Islet precursor cell (in vitro differentiated cells): ENCODE measurements at places on chromosomes 7 and 10.
A peak's percentile ranks its signal among the peaks of the same experiment; 100 is the strongest.

DNA sequence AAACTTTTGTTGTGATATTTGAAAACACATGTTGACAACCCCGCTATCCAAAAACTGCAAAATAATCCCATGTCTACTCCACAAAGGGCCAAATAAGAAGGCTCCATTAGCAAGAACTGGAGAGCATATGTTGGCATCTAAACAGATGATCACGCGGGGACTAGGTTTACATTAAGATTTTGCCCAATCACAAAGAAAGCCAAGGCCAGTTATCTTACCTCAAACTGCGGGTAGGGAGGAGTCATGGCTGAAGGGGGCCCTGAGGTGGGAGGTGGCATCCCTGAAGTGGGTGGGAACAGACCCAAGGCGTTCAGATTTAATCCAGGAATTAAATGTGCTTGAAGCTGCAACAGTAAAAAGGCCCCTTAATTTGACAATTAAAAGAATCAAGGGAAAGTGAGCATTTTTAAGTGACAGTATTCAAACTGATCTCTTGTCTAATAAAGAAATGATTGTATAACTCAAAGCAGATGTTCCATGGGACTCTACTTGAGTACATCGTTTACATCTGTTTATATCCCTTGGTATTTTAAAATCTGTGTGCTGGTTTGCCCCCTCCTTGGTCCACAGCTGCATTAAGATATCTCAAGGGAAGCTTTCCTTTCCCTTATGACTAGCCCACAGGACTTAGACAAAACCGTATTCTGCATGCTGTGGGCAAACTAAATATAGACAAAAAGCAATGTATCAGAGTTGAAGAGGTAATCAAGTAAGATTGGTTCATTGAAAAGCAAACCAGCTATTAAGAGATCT is 42.9 kb downstream of the MALSU1 start:
- DNase-seq = no peak

- no peak for DNase-seq
Observed at GRCh38 chr10:75408509-75408875, 6.9 kb upstream of the ZNF503 start.

DNA sequence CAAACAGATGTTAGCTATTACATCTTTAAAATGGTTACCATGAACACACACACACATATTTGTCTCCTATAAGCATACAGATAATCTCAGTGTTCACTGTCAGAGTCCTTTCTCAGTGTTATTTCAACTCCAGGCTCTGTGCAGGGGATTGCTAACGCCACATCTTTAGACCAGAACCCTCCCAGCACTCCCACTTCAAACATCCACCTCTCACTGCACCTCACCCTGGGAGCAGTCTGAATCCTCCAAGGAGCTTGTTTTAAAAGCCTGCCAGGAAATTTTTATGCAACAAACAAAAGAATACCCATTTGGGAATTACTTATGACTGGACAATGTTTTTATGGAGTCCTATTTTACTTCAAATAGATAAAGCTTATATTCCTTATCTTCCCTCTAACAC is 107.4 kb downstream of the PARD3 start:
- DNase-seq = no peak

DNA sequence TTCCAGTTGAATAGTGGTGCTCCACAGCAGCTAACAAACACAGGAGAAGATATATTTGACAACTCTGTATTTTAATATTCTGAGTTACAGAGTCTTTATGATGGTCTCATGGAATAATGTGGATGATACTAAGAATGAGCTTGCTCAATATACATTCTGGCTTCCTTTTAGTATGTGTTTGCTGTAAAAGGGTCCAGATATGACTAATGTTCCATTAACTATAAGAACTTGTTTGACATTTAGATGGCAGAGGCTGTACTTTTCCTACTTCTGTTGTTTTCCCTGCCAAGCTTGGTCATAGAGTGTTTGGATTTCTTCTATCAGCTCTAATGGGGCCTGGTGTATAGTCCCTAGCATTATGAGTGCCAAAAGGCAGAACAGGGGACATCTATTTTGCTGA is 61.5 kb upstream of the GPR22 start:
- DNase-seq = no peak

DNA sequence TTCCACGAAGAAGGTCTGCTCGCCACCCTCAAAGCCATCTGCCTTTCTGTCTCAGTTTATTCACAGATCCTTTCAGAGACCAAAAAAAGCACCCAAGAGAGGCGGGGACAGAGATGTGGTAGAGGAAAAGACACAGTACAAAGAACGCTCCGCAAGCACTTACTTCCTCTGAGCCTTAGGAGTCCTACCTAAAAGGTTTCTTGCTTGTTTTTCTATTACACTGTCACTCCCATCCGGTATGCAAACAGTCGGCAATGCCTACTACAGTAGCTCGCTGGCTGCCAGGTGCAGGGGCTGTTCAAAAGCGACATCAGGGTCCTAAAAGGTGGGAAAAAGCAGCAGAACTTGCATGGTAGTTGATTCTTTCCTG is 816 bp downstream of the TECPR1 start:
- DNase-seq = no peak

DNA sequence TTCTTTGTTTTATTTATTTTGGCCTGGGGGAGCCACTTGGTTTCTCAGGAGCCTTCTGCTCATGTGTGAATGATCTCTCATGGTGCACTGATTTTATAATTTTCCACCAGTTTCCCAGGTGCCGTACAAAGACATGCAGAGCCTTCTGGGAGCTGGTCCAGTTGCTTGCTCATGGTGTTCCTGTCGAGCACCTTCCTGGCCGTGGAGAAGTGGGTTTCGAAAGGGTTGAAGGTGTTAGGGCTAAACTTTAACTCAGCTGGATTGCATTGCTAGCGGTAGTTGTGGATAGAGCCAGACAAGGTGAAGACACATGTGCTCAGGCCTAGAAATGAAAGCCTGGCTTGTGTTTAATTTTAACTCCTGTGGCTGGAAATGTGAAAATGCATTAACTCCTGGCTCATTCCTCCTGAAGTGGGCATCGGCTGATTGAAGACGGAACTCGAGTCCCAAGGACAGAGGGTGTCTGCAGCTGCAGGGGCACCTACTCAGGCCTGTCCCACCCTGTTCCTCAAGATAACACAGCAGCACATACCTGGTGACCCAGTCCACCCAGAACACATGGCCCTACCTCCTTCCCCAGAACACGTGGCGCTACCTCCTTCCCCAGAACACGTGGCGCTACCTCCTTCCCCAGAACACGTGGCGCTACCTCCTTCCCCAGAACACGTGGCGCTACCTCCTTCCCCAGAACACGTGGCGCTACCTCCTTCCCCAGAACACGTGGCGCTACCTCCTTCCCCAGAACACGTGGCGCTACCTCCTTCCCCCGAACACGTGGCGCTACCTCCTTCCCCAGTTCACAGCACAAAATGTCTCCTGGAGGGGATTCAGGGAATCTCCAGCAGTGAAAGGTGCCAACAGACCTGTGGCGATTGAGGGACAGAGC is 133.2 kb downstream of the WDR37 start:
- no peak for DNase-seq

DNA sequence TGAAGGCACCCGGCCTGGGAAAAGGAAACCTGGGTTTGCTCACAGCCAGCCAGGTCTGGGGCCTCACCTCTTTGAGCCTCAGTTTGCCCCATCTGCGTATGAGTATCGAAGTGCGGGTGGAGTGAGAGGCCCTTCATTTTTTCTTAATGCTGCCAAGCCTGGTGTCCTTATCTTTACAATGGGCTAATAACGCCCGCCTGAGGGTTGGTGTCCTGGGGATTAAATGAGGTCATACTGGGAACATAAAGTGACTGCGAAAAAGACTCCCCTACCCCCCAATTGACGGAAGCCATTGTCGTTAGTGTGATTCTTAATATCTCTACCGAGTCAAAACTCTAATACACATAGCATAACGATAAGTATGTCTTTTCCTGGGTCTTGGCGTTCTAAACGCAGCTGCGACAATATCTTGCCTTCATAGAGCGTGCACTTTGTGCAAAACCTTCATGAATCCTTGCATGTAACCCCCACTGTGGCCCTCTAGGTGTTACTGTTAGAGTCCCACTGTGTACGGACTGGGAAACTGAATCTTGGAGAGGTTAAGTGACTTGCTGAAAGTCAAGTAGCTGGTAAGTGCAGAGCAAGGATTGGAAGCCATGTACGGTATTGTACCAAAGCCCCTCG is 11.4 kb upstream of the GRB10 start:
- DNase-seq = no peak

DNA sequence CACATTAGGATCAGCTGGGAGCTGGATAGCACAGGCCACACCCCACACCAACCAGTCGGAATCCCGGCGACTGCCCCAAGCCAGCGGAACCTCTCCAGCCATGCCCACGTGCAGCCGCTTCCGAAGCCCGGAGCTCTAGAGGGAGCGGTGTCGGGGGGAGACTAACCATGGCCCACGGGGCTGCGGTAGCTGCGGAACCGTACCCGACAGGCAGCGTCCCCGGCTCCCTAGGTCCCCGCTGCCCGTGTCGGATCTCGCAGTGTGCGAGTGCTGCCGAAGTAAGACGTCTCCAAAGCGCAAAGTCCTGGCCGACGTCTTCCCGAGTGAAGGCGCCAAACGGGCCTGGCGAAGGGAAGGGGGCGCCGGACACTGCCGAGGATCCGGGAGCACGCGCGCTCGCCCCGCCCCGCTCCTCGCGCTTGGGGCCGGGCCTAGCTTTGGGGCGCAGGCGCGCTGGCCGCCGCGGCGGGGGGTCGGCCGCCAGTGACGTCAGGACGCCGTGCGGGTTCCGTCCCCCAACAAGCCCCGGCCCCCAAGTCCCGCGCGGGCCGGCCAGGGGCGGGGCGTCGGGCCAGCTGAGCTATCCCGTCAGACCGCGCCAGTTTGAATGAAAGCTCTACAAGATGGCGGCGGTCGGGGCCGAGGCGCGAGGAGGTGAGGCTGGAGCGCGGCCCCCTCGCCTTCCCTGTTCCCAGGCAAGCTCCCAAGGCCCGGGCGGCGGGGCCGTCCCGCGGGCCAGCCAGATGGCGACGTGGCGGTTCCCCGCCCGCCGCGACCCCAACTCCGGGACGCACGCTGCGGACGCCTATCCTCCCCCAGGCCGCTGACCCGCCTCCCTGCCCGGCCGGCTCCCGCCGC is at the start of gene SUV39H2:
SUV39H2 (plus strand) TSS at position 601 of the 858 bp plus-strand sequence; CDS start at position 624, 23 bp downstream.
- peak; percentile 97 for DNase-seq

DNA sequence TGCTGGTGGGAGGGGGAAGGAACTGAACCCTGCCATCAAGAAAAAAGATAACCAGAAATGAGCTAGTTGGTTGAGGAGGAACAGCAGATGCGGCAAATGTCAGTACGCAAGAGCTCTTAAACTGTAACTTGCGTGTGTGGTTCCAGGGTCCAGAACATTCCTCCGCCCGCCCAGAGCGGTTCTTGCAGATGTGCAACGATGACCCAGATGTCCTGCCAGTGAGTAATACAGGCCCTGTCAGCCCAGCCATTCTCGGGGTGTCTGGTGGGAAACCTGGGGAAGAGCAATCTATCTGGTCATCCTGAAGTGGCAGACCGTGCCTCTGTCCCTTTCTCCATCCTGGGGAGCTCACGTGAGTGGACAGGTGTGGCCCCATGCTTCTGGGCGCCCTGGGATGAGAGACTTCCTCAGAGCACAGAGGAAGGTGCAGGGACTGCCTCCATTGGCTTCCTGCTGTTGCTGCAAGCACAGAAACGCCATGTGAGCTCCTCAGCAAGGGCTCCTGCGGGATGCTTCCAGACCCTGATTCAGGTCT is 50.5 kb upstream of the ZMIZ2 start:
- no peak for DNase-seq

DNA sequence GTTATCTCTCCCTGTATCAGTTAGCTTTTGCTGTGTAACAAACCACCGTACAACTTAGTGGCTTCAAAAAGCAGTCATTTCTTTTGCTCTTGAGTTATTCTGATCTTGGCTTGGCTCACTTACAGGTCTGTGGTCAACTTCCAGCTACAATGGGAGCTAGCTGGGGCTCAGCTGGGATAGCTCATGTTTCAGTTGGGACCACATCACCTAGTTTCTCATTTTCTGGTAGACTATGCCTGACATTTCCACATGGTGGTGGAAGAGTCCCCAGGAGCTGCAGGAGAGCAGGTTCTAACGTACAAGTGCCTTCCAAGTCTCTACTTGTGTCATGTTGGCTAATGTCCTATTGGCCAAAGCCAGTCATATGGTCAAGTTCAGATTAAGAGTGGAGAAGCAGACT is 25.8 kb upstream of the PIP4K2A start:
- no peak for DNase-seq

GRCh38 chr10:81843042-81843441 is 32.0 kb upstream of the NRG3 start:
- no peak for DNase-seq
